ENCODE measurements at places on chromosomes 7 and 10. TPM values are rescaled to one million over a fixed set of nuclear protein-coding genes. Genes with fewer than 3 reads are reported as not detected.

DNA sequence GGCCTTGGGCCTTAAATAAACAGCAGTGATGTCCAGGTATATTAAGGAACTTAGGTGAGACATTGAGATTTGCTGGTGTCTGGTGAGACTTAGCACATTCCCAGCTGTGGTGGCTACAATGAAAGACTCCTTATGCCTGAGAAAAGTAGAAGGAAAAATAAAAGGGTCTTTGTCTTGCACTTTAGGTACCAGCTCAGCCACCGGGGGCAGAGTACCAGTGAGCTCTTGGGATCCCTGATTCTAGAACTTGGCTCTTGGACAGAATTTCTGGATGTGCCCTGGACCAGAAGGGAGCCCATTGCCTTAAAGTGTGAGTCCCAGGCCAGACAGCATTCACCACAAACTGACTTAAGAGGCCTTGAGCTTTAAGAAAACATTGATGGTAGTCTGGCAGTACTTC lies 1038.7 kb downstream of the SORCS3 start:
- no peak for DNase-seq

Gene MEOX2
- 40.2 TPM for polyA plus RNA-seq

GRCh38 chr10:73965890-73966768 lies 31.8 kb upstream of the VCL start:
- peak; percentile 71 for DNase-seq

GRCh38 chr7:157046681-157047080 lies 36.2 kb upstream of the MNX1 start:
- no peak for DNase-seq

Gene CUL1
- polyA plus RNA-seq = 52.5 TPM

GRCh38 chr10:55358539-55358938 lies 557.5 kb upstream of the PCDH15 start:
- no peak for DNase-seq

- DNase-seq = no peak
These were observed 120.8 kb downstream of the DNAJB6 start for GRCh38 chr7:157457355-157458253.

DNA sequence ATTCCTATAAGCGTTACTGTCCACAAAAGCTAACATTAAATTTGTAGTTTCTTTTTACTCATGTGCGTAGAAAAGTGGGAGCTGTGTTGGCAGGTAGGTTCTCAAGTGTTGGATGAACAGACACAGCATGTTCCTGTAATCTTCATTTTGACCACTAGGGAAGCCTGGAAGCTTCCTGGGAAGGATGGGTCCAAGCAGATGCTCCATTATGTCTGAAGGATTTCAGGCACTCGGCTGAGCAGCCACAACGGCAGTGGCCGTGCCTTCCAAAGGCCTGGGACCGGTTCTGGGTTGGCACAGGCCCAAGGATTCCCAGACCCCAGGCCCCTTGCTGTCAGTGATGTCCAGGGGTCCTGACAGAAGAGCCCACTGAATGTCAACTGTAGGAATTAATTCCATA lies 386.3 kb downstream of the TNS3 start:
- no peak for DNase-seq

DNA sequence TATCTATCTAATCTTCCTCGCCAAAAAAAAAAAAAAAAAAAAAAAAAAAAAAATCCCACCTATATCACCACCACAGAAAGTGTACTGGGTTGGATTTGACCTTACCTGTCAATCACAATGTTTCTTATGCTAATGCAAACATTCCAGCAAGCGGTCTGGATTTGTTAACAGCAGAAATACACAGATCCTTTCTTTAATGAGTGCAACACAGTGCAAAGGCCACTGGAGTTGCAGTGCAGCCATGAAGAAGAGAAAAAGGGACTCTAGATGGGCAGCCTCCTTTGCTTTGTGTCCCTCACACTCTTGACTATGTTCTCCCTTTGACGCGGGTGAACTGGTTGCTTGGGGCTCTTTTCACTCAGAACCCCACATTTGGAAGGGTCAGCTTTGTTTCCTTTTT lies 127.3 kb upstream of the PRKCQ start:
- DNase-seq = no peak

DNA sequence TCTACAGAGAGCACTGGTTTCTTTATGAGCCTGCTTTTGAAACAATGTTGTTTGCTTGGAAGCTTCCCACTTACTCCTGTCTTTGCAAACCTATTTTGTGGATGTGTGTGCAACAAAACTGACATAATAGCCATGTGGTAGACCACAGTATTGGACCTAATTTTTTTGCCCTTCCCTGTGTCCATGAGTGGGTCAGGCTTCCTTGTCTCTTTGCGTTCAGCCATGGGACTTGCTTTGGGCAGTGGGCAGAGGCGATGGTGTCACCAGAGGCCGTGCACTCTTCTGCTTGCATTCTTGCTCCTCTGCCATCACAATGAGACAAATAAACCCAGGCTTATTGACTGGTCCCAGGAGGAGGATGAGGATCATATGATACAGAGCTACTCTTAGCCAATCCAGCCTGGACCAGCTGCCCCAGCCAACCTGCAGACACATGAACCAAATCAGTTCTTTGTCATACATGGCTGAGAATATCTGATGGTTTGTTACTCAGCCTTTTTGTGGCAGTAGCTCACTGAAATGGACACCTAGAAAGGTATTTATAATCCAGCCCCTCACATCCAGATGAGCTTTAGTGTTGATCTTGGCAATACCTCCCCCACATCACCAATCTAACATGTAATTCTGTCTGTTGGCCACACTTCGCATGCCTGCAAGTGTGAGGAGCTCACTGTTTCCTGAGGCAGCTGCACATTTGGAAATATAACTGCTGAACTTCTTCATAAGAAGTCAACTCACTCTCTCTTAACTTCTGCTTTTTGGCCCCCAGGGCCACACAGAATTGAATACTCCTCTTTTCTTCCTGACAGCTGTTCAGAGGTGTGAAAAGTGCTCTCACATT lies 427.8 kb upstream of the ZMIZ1 start:
- no peak for DNase-seq

- DNase-seq = no peak
These were observed 52.9 kb downstream of the PFKFB3 start for GRCh38 chr10:6255548-6256061.

Gene TRIM74
- not detected for polyA plus RNA-seq

DNA sequence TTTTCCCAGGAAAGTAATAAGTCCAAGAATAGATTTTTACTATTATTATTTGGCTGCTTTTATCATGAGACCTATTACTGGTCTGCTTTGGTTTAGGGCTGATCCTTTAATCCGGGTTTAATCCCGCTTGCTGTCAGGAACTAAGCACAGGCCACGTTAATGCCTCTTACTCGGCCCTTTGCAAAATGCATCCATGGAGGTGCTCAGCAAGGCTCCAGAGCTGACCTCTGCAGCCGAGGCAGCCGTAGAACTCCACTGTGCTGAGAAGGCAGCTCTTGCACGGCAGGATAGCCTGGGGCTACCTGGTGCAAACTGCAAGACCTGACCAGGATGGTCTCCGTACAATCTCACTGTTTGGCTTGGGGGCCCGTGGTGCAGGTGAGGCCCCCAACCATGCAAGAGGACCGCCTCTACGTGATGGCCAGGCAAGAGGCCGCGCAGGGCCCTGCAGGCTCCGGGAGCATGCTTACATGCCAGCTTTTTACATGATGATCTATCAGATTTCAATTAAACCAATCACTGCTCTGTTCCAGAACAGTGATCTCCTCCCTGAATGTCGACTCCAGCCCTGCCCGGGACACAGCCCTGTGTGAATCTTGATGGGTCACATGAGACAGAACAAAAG lies 10.4 kb upstream of the CALML3 start:
- DNase-seq = no peak

DNA sequence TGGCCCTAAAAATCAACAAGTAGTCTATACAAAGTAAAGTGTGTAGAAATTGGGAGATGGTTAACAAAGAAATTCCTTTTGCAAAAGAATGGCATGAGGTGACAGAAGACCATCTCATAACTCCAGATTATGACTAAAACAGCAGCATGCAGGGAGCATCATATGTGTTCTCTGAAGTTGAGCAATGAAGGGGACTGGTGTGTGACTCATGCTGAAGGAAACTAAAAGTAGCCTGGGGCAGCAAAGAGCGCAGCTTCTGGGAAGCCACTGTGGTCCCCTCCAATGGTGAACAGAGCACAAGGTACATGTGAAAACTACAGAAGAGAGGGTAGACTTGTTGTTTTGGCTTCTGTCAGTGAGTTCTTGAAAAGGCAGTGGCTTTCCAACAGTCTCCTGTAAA lies 133.4 kb downstream of the MACC1 start:
- no peak for DNase-seq

- DNase-seq = peak; percentile 40
These were observed 551 bp downstream of the KCND2 start for GRCh38 chr7:120273476-120273975.

- no peak for DNase-seq
These were observed 164.2 kb downstream of the KMT2E start for GRCh38 chr7:105178177-105178576.

DNA sequence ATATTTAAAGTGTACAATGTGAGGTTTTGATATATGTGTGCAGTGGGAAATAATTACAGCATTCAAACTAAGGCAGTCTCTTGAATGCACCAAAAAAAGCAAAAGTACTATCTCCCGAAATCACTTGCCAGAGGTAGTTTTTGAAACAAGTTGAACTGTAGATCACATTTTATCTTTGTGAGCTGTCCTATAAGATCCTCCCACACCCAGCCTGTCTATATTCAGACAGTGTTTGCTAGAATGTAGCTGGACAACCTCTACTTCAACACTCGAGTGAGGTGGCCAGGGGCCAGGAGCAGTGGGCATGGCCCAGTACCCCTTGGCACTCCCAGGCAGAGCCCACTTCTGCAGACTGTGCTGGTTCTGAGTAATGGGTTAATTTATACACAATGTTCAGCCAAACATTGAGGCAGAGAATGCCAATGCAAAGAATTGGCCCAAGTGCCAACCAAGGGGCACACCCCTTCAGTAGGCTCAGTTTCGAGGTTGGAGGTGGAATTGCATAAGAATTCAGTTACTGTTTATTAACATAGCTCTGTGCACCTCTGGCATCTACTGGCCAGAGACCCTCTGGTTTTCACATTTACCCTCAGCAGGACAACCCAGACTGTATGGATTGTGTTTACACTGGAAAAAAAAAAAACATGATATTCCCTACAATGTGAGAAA lies 70.5 kb downstream of the AHR start:
- DNase-seq = no peak

- no peak for DNase-seq
These were observed 370.2 kb downstream of the GATA3 start for GRCh38 chr10:8424555-8425211.

DNA sequence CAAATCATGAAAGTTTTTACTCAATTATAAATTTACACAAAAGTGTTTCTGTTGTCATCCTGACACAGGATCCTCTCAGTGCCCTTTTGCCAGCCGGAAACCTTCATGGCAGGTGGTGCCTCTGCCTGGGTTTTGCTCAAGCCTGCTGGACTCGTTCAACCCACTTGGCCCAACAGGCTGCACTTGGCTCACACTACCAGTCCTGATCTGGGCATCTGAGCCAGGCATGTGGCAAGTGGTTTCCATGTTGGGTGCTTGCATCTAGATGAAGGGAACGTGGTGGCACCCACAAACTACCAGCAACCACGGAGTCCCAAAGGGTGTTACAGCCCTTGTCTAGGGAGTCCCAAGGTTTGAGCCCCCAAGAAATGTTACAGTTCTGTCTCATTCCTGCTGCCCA lies 162.3 kb upstream of the CSTF2T start:
- DNase-seq = no peak

DNA sequence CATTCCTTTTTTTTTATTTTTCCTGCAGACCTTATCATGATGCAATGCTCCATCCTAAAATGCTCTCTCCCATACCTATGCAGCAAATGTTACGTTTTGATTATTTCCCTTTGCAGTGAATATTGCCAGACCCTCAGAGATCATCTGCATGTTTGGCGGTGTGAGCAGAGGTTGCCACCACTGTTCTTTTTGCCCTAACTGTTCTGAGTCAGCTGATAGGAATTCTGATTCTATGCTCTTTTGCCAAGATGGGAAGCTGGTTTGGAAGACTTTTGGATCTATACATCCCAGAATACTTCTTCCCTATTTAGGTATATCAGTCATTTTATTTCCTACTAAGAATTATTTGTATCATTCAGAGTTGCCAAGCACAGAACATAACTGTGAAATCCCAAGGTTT lies 130.5 kb downstream of the KLF6 start:
- no peak for DNase-seq

DNA sequence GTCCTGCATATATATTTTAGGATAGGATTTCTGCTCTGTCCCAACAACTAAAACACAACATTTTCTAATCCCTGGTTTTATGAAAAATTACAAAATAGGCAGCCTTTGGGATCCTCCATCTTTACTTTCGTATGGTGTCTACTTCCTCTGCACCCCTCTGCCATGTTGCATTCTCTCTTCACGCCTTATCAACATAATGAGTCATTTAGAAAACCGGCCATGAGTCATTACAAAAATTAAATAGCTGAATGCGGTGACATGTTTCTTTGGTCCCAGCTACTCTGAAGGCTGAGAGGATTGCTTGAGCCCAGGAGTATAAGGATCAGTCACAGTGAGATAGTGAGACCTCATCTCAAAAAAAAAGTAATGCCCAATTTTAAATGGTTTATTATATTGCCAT lies 148.1 kb upstream of the CELF2 start:
- no peak for DNase-seq

GRCh38 chr7:71706597-71706975 lies 574.6 kb downstream of the GALNT17 start:
- DNase-seq = no peak

DNA sequence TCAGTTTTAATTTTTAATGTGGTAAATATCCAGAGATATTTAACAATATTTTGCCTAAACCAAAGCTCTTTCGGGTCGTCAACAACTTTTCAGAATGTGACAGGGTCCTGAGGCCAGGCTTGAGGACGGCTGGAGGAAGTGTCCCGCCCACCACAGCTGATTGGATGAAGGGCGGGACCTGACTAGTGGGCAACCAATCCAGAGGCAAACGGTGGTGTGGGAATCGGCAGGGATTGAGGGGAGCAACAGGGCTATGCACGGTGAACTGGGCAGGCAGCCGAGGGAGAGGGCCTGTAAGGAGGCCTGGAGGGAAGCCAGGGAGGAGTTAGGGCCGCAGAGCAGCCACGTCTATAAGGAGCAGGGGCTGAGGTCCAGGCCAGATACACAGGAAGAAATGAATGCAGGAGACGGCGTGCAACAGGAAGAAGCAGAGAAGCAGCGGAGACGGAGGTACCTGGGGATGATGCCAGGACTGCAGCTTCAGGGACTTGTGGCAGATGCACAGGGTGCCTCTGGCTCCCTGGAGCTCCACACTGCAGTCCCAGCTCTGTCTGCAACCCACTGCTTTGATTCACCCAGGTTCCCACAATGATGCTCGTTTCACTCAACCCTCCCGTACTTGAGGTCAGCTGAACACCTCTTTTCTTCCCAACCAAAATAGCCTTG lies 46.1 kb upstream of the ZMIZ1 start:
- peak; percentile 40 for DNase-seq

DNA sequence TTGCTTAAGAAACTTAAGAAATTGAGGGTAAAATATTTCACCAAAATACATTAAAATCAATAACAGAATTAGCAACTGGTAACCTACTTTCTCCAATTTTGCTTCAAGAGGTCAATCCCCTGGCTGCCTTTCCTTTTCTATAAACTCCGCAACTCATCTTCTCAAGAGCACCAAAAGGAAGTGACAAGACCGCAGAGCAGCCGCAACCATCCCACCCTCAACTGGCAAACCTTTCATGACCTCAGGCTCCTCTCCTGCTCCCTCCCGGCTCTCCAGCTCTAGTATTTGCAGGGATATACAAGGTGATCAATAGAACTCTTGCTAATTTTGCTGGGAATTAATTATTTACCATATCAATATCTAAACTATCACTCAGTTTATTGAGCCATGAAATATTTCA lies 88.9 kb downstream of the ATE1 start:
- DNase-seq = no peak

Gene OR13A1
- polyA plus RNA-seq = not detected

- DNase-seq = no peak
These were observed 89.0 kb downstream of the RSU1 start for GRCh38 chr10:16728266-16728665.

All from hindlimb muscle (tissue), 1 donor.